Esophagus (tissue), 2 donors: ENCODE measurements at places on chromosomes 5 and 9. TPM values are rescaled to one million over a fixed set of nuclear protein-coding genes. Genes with fewer than 3 reads are reported as not detected.

The F2R gene
- polyA plus RNA-seq: 1.5 TPM

The CDH10 gene
- not detected for polyA plus RNA-seq

The SDHA gene
- 63.1 TPM for polyA plus RNA-seq

The NR3C1 gene
- polyA plus RNA-seq: 8.6 TPM

The SIMC1 gene
- 3.3 TPM for polyA plus RNA-seq

The SCGB3A2 gene
- polyA plus RNA-seq: 0.13 TPM

The IQGAP2 gene
- polyA plus RNA-seq: 2.0 TPM

The KDM4C gene
- 8.0 TPM for polyA plus RNA-seq

The HAVCR1 gene
- not detected for polyA plus RNA-seq

The CORO2A gene
- 9.0 TPM for polyA plus RNA-seq

The SYNPO gene
- polyA plus RNA-seq: 4.3 TPM

The WWC1 gene
- polyA plus RNA-seq: 55.2 TPM

The COL5A1 gene
- polyA plus RNA-seq: 7.6 TPM

The EPB41L4A gene
- 11.8 TPM for polyA plus RNA-seq

The SETD9 gene
- polyA plus RNA-seq: 7.7 TPM

The PCDHGB1 gene
- polyA plus RNA-seq: 0.39 TPM

The NPM1 gene
- polyA plus RNA-seq: 800 TPM

The GZMA gene
- 2.8 TPM for polyA plus RNA-seq

The STC2 gene
- 1.4 TPM for polyA plus RNA-seq
